ENCODE measurements at places on chromosomes 12 and 14.

DNA sequence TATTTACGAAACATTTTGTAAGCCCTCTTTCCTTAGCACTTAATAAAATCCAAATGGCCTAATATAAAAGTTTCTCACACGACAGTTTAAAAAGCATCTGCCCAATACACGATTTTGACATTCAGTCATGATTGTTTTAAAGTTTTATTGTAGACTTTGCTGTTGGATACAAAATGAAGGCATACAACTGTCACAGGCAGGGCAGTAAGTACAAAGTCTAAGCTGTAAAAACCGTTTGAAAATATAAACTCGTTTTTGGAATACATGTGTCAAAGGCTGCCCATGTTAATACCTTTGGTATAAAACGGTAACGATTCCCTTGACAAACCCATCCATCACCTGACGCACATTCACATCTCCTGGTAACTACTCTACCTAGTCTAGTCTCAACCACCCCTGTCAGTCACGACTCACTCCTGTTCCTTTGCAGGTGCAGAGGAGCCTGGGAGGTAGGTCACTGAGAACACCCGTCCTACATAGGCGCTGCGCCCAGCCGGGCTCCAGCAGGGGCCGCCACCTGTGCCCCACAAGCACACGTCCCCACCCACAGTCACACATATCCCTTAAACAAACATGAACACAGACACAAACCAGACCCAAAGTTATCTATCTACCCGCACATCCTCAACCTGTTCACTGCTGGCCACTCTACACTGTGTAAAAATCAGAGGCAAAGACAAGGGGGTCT, 27.1 kb downstream of the KCTD10 start:
- no peak for DNase-seq

- DNase-seq = no peak
Observed at GRCh38 chr12:23236066-23236780, 611.3 kb downstream of the ETNK1 start.

DNA sequence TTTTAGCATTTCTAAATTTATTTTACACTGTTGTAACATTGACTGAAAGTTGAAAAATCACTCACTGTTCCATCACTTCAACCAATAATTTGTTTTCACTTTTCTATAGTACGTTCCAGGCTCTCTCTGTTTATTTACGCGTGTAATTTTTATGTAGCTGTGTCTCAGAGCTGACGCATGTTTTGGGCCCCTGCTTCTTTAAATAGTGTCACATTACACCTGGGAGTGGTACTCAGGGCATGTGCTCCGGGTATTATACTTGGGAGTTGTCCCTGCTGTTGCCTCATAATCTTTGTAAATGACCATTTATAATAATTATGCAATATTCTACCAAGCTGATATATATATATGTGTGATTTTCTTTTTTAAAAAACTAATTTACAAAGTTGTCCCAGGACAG, 132.8 kb upstream of the CPM start:
- no peak for DNase-seq

DNA sequence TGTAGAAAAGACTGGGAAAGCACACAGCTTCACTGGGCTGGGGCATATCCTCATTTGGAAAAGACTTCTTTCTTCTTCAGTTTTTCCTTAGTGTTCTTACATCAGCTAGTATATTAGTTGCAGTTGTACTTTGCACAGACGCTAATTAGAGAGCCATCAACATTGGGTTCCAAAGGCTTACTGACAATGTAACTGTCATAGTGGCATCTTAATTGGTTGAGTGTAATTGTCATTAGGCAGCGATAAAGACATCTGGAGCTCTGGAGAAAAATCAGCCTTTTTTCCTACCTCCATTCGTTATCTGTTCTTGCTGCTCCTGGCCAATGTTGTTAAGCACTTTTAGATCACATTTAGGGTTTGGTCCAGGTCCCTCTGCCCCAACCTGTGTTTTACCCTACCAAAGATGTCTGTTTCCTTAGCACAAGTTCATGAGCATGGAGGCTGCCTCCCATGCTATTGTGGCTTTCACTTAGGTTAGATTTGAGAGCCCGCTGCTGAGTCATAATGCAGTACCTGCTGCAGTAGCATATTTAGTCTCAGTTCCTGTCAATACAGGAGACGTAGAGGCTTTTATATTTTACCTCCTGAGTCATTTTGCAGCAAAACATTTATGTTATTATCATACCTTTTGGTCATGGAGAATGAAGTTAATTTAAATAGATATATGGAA, 49.2 kb downstream of the FBXW8 start:
- no peak for DNase-seq

- no peak for DNase-seq
Observed at GRCh38 chr12:132452596-132453350, 37.2 kb upstream of the FBRSL1 start.

- DNase-seq = no peak
Observed at GRCh38 chr12:102388469-102388868, 91.9 kb downstream of the IGF1 start.

GRCh38 chr12:105574056-105574715, 243.7 kb downstream of the C12orf75 start:
- no peak for DNase-seq
